ENCODE measurements at places on chromosomes 2 and 18. TPM values are rescaled to one million over a fixed set of nuclear protein-coding genes. Genes with fewer than 3 reads are reported as not detected.

MAP2 gene
- total RNA-seq, result 0.70 TPM

ACTG2 gene
- 140 TPM for total RNA-seq

MC5R gene
- total RNA-seq, result not detected

GRCh38 chr2:141392517-141393213 lies 738.2 kb downstream of the LRP1B start:
- DNase-seq, result no peak

GRCh38 chr2:160367887-160368286 lies 125.7 kb downstream of the RBMS1 start:
- DNase-seq, result no peak

- DNase-seq, result no peak
Measured at GRCh38 chr2:148876202-148876594, 1.2 kb downstream of the KIF5C start.

NEMP2 gene
- 0.85 TPM for total RNA-seq
